ENCODE measurements at places on chromosomes 5 and 9. TPM values are rescaled to one million over a fixed set of nuclear protein-coding genes. Genes with fewer than 3 reads are reported as not detected.

The SPOCK1 gene
- total RNA-seq, result 12.3 TPM

The SSNA1 gene
- total RNA-seq, result 57.3 TPM

The ZNF474 gene
- total RNA-seq, result 1.0 TPM

The PCSK1 gene
- total RNA-seq, result not detected

The DDX4 gene
- not detected for total RNA-seq

The PCDHB8 gene
- total RNA-seq, result 2.3 TPM

The ADAMTSL1 gene
- total RNA-seq, result 22.4 TPM

DNA sequence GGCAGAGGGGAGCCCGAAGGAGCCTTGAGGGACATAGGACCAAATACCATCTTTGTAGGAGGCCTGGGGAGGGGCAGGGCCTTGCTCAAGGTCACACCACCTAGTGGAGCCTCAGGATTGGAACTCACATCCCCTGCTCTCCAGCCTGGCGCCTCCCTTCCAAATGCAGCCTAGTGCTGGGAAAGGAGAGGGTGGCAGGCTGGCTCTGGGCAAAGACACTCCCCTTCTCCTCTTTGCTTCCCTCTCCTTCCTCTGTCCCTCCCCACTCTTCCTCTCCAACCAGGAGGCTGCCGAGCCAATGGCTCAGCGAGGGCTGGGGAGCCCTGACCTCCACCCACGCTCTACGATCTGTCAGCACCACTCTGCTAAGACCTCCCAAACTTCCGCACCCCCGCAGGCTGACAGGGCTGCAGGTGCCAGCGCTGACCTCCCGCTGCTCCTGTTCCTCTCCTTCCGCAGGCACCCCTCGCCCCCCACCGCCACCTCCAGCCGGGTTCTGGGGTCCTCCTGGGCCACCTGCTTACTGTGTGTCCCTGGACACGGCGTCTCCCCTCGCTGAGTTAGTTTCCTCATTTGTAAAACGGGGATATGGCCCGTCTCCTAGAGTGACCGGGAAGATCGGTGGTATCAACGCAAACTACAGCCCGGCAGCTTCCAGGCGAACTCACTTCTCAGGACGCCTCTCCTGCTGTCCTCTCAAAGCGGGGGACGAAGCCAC, 52.9 kb downstream of the C9orf50 start:
- DNase-seq, result no peak

DNA sequence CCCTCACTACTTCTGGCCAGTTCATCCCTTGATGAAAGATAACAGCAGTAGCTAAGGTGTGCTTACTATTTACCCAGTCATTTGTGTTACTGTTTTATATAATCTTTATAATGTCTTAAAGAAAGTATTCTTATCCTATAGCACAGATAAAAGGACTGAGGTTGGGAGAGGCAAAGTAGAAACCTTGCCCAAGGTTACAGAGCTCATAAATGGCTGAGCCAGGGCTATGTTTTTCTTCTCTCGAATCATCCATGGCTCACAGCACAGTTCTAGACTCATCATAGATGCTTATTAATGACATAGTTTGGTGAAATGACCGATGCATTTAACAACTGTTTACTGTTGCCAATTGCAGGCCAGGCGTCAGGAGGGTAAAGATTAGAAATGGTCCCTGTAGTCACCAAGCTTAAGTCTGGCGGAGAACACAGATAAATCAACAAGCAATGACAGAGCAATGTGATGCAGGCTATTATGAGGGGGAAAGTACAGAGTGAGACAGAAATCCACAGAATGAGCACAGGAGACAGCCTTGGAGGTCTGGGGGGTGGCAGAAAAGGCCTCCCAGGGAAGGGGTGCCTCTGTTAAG, 65.6 kb upstream of the ZNF622 start:
- DNase-seq, result no peak

- DNase-seq, result no peak
Measured at GRCh38 chr5:178228609-178229008, 4.0 kb downstream of the PHYKPL start.

DNA sequence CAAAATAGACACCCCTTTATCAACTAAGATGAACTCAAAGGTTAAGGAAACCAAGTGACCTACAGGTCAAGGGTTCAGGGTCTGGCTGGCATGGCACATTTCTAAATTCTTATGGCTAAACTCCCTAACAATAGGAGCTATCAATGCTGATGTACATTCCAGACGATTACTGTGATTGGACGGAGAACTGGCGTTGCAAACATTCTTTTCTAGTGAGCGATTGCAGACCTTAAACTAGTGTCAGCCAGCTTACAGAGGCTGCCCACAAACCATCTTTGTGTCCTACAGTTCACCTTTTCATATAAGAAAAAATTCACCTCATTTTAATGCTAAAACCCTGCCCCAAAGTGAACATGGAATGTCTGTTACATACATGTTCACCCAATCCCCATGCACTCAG, 382.9 kb downstream of the MAT2B start:
- DNase-seq, result no peak

- peak; percentile 81 for DNase-seq
Measured at GRCh38 chr9:100472788-100473275, at the start of gene TMEFF1. TSS of gene TMEFF1 (plus strand) at chr9:100473149. CDS start at chr9:100473545, 396 bp downstream.

DNA sequence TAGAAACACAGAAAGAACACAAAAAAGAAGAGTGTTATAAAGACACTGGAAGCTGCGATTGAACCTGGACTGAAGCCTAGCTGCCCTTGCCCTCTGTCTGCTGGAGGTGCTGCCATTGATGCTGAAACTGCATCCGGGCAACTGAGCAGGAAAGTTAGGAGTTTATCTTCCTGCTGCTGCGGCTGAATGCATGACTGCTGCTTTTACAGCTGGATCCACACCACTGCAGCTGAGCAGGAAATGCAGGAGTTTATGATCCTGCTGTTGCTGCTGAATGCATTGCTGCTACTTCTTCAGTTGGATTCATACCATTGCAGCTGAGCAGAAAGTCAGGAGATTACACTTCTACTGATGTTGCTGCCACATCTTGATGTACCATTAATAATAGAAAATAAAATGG, 21.8 kb upstream of the JAKMIP2 start:
- no peak for DNase-seq

- DNase-seq, result no peak
Measured at GRCh38 chr5:176570044-176570443, 20.9 kb downstream of the CDHR2 start.

DNA sequence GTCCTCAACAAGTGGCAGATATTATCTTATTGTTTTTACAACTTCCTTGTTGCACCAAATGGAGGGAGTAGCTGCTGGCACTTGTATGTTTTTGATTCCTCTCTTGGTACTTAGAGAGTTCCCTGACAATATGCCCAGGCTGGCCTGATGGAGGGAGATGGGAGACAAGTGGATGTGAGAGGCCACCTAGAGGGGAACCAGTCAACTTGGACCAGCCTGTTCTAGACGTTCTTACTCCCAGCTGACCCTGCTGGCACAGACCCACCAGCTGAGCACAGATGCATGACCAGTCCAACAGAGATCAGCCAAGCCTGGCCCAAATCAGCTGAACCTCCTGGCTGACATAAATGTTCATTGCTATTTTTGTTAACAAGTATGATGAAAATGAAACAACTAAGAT, 60.9 kb upstream of the GDNF start:
- peak; percentile 74 for DNase-seq

GRCh38 chr5:176144508-176144907, 93.7 kb upstream of the SIMC1 start:
- DNase-seq, result no peak

- no peak for DNase-seq
Measured at GRCh38 chr9:137761032-137761431, 116.5 kb upstream of the CACNA1B start.

- no peak for DNase-seq
Measured at GRCh38 chr9:13845460-13845859, 468.5 kb downstream of the NFIB start.

DNA sequence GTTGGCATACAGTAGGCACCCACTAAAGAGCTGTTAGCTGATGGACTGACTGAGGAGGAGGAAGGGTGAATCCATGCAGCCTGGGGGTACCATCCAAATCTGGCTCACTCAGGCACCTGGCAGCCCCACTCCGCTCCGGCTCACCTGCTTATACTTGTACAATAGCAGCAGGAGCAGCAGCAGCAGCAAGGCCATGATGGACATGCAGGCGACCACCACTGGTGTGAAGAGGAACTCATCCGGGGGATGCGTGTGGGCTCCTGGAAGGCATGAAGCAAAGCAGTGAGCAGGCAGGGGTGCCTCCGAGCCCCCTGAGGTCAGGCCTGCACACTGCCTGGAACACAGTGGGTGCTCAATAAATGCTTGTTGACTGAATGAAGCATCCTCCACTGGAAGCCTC, 18.3 kb downstream of the CSF1R start:
- no peak for DNase-seq

DNA sequence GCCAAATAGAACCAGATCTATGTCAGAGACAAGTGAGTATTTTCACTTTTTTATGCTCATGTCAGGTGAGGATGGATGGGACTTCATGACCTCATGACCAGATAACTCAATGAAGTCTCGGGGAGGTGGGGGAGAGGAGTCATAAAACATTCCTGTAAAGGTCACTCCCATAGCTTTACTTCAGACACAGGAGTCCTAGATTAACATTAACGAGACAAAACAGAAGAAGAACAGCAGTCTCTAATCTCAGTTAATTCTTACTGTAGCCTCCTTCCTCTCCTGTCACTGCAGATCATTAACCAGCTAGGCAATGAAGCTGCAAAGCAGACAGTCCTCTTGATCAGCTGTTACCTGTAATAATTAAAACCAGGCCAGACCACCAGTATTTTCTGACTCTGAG, 11.2 kb downstream of the CRHBP start:
- DNase-seq, result no peak

- DNase-seq, result no peak
Measured at GRCh38 chr5:141022384-141022783, 28.8 kb upstream of the PCDHB1 start.

- peak; percentile 18 for DNase-seq
Measured at GRCh38 chr9:134216449-134216951, 52.1 kb upstream of the RNU6ATAC start.

- DNase-seq, result no peak
Measured at GRCh38 chr9:88927510-88927909, 63.8 kb upstream of the S1PR3 start.
